Lung (tissue), 17 donors: ENCODE measurements at places on chromosomes 4 and X. TPM values are rescaled to one million over a fixed set of nuclear protein-coding genes. Genes with fewer than 3 reads are reported as not detected.

CLDN34 gene
- polyA plus RNA-seq = not detected

COL25A1 gene
- 2.2 TPM for polyA plus RNA-seq

BST1 gene
- polyA plus RNA-seq = 4.1 TPM

VEGFD gene
- 6.1 TPM for polyA plus RNA-seq

HEPH gene
- polyA plus RNA-seq = 3.2 TPM

QRFPR gene
- 0.02 TPM for polyA plus RNA-seq

SPANXN3 gene
- not detected for polyA plus RNA-seq

CACNA1F gene
- 0.10 TPM for polyA plus RNA-seq

MSX1 gene
- polyA plus RNA-seq = 2.5 TPM

KIF4A gene
- polyA plus RNA-seq = 0.33 TPM

DNA sequence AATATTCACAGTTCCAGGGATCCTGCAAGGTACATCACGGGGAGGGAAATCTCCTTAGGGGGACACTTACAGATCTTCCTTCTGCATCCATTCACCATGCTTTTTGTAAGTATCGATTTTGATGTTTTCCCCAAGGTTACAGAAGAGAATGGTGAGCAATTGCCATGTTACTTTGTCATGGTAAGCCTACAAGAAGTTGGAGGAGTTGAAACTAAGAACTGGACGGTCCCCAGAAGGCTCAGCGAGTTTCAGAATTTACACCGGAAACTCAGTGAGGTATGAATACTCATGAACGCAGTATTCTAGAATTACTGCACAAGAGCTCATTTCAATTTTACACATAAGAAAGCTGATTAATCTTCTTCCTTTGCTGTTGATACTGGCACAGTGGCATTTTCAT lies 53.9 kb downstream of the LRP2BP start:
- H3K27me3 ChIP-seq = no peaks in the 10 kb centered on the region
- H3K36me3 ChIP-seq = peaks cover 10% of the 10 kb centered on the region
- no peaks in the 10 kb centered on the region for H3K4me1 ChIP-seq
- H3K27ac ChIP-seq = no peak overlapping the region
- no peak for DNase-seq

GRCh38 chr4:43337707-43338106 lies 445.2 kb downstream of the GRXCR1 start:
- H3K27ac ChIP-seq = no peak overlapping the region
- no peak overlapping the region for H3K4me3 ChIP-seq
- H3K36me3 ChIP-seq = no peaks in the 10 kb centered on the region
- no peaks in the 10 kb centered on the region for H3K4me1 ChIP-seq
- no peak for DNase-seq

GRCh38 chrX:79139446-79139845 lies 5.0 kb upstream of the GPR174 start:
- DNase-seq = no peak
- no peak overlapping the region for H3K4me3 ChIP-seq
- no peaks in the 10 kb centered on the region for H3K36me3 ChIP-seq
- H3K27ac ChIP-seq = no peak overlapping the region
- H3K4me1 ChIP-seq = no peaks in the 10 kb centered on the region

DNA sequence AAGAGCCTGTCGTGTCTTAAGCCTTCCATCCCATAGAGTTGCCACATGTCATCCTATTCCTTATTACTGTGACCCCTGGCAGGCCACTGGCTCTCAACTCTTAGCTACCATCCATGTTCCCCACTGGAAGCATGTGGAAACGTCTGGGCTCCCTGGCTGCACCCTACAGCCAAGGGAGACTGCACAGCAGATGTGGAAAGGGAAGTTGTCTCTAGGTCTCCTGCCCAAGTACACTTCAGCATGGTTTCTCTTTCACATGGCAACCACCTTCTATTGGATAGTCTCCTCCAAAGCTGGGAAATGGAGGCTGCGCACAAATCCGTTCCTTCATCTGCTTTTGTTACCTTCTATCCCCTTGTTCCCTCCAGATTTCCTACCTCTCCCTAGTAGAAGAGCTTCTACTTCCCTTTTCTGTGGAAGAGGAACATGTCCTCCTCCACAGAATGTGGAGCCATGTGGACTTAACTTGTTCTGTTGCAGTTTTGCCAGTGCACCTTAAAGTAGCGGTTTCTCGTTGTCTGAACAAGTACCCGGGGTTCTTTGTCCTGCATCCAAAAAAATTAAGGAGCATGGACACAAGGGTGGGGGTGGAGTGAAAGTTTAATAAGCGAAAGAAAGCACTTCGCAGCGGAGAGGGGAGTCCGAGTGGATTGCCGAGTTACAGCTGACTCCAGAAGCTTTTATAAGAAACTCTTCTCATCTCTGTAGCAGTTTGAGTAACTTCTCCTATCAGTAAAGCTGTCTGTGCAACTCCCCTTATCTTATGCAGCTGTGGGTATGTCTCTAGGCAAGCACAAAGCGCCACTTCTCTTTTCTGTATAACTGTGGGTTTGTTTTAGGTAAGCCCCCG lies 52.5 kb downstream of the HMGB2 start:
- H3K27ac ChIP-seq = no peak overlapping the region
- H3K4me1 ChIP-seq = no peaks in the 10 kb centered on the region
- H3K4me3 ChIP-seq = no peak overlapping the region
- DNase-seq = no peak
- H3K36me3 ChIP-seq = no peaks in the 10 kb centered on the region
- H3K27me3 ChIP-seq = no peaks in the 10 kb centered on the region

- peak; percentile 13 for DNase-seq
- no peak overlapping the region for H3K4me3 ChIP-seq
- H3K27ac ChIP-seq = no peak overlapping the region
- H3K36me3 ChIP-seq = no peaks in the 10 kb centered on the region
- peaks cover 4% of the 10 kb centered on the region for H3K27me3 ChIP-seq
- no peaks in the 10 kb centered on the region for H3K4me1 ChIP-seq
Measured at GRCh38 chrX:96027407-96027806, 657.2 kb upstream of the DIAPH2 start.

DNA sequence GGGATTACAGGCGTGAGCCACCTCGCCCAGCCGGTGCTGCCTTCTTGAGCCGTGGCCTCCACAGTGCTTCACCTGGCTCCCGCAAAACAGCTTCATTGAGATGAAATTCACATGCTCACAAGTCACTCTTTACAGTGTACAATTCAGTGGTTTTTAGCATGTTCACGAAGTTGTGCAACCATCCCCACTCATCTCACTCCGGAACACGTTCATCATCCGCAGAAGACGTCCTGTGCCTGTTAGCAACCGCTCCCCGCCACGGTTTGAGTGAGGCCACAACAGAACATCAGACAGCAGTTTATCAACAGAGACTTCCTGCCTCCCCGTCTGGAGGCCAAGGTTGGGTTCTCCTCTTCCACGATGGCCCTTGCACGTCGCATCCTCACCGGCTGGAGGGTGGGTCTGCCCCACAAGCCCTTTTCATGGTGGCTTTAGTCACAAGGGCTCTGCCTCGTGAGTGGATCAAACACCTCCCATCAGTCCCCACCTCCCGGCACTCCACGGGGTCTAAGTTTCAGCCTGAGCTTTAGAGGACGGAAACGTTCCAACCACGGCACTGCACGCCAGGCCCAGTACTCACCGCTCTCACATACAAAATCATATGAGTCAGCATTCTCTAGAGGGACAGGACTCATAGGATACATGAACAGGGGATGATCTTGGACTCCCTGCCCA lies 29.6 kb upstream of the SPON2 start:
- no peaks in the 10 kb centered on the region for H3K36me3 ChIP-seq
- no peaks in the 10 kb centered on the region for H3K27me3 ChIP-seq
- peaks cover 22% of the 10 kb centered on the region for H3K4me1 ChIP-seq
- peak; percentile 78 for DNase-seq
- no peak overlapping the region for H3K4me3 ChIP-seq
- H3K27ac ChIP-seq = no peak overlapping the region

GRCh38 chr4:702618-703048 lies 3.0 kb upstream of the PCGF3 start:
- no peaks in the 10 kb centered on the region for H3K36me3 ChIP-seq
- DNase-seq = no peak
- peaks cover 14% of the 10 kb centered on the region for H3K4me1 ChIP-seq
- H3K4me3 ChIP-seq = no peak overlapping the region
- H3K27me3 ChIP-seq = no peaks in the 10 kb centered on the region

DNA sequence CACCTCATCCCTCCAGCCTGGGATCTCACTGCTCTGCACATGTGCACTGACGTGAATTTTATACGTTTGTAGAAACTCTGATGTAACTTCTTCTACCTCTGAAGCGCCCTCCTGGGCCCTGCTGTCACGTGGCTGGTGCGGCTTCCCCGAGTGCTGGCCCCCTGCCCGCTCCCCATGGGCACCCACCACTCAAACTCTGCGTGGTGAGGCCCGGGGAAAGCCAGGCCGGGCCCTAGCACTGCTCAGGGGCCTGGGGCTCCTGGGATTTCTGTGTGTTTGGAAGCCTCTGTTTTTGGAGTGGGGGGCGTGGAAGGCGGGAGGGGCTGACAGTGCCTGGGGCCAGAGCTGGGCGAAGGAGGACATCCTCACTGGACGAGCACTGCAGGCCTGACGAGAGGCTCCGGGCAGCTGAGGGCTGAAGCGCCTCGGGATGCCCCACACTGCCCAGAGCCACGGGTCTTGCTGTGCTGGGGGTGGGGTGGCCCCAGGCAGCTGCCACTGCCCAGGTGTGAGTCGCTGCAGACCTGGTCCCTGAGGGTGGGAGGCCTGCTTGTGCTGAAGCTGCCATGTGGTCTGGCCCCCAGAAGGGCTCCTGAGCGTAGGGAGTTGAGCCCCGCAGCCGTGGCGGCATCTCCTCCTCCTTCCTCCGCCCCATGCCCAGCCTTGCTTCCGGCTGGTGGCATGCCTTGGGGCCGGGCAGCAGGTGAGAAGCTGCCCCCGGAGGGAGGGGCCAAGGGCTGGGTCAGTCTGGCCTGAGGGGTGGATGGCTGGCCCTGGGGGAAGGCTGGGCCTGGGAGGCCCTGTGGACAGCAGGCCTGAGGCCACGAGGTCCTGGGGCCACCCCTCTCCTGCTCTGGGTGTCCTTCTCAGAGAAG lies 7.7 kb downstream of the NAT8L start:
- peaks cover 4% of the 10 kb centered on the region for H3K27me3 ChIP-seq
- H3K27ac ChIP-seq = no peak overlapping the region
- no peaks in the 10 kb centered on the region for H3K36me3 ChIP-seq
- DNase-seq = no peak
- no peak overlapping the region for H3K4me3 ChIP-seq

- peaks cover 3% of the 10 kb centered on the region for H3K27me3 ChIP-seq
- peak overlapping the region; percentile 31 for H3K4me3 ChIP-seq
- no peak overlapping the region for H3K27ac ChIP-seq
- no peaks in the 10 kb centered on the region for H3K4me1 ChIP-seq
- DNase-seq = peak; percentile 74
Measured at GRCh38 chr4:6308899-6309643, 39.4 kb downstream of the WFS1 start.

DNA sequence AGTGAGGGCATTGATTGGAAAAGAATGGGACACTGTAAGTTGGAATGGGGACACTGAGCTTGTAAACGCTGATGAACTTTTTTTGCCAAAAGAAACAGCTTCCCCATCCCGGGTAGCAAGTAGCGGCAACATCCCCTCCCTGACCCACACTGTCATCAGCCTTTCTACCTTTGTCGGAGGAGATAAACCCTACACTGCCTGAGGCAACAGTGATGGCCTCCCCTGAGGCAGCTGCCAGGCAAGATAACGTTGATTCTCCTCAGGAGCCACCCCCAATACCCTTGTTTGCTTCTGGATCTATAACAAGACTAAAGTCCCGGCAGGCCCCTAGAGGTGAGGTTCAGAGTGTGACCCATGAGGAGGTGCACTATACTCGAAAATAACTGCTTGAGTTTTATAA lies 10.3 kb upstream of the RAB33B start:
- H3K4me1 ChIP-seq = no peaks in the 10 kb centered on the region
- DNase-seq = no peak
- H3K27ac ChIP-seq = no peak overlapping the region
- H3K36me3 ChIP-seq = no peaks in the 10 kb centered on the region
- H3K27me3 ChIP-seq = no peaks in the 10 kb centered on the region
- H3K4me3 ChIP-seq = no peak overlapping the region

GRCh38 chrX:67610282-67610681 lies 66.5 kb downstream of the AR start:
- no peak overlapping the region for H3K27ac ChIP-seq
- no peak overlapping the region for H3K4me3 ChIP-seq
- H3K4me1 ChIP-seq = no peaks in the 10 kb centered on the region
- H3K36me3 ChIP-seq = no peaks in the 10 kb centered on the region
- DNase-seq = no peak

GRCh38 chr4:65139998-65140397 lies 530.3 kb downstream of the EPHA5 start:
- no peaks in the 10 kb centered on the region for H3K36me3 ChIP-seq
- H3K4me1 ChIP-seq = no peaks in the 10 kb centered on the region
- no peak overlapping the region for H3K4me3 ChIP-seq
- DNase-seq = no peak
- no peak overlapping the region for H3K27ac ChIP-seq

- peaks cover 7% of the 10 kb centered on the region for H3K4me1 ChIP-seq
- no peak overlapping the region for H3K4me3 ChIP-seq
- peaks cover 7% of the 10 kb centered on the region for H3K27me3 ChIP-seq
- peak; percentile 8 for DNase-seq
- H3K36me3 ChIP-seq = no peaks in the 10 kb centered on the region
- no peak overlapping the region for H3K27ac ChIP-seq
Measured at GRCh38 chrX:139692506-139692849, 15.5 kb downstream of the MCF2 start.

DNA sequence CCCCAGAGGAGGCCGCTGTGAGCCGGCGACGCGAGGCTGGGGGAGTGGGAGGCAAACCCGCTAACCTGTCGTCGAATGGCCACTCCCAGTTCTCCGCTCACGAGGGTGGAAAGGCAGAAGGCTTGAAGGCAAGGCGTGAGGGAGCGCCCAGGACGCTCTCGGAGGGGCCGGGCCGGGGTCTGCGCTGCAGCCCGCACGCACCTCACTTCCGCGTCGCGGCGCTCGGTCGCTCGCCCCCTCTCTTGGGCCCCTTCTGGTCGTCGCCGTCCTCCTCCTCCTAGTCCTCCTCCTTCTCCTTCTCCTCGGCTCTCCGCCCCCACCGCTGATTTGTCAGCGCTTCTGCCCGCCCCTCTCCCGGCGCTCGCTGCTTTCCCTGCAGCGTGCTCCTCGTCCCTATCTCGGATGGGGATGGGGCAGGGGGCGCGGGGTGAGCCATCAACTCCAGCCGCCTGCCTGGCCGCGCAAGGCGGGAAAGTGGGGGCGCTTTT lies at the start of gene SNCA:
Gene SNCA, minus strand, starts transcription at position 265 of the 488 bp plus-strand sequence. CDS start 1,494 bp downstream, outside the sequence.
- H3K4me3 ChIP-seq = peak within 1 kb of the TSS; percentile 60
- DNase-seq = peak; percentile 95
- no peaks in the 10 kb centered on the region for H3K36me3 ChIP-seq
- H3K27ac ChIP-seq = peak within 1 kb of the TSS; percentile 23
- H3K4me1 ChIP-seq = no peaks in the 10 kb centered on the region
- H3K27me3 ChIP-seq = no peaks in the 10 kb centered on the region

DNA sequence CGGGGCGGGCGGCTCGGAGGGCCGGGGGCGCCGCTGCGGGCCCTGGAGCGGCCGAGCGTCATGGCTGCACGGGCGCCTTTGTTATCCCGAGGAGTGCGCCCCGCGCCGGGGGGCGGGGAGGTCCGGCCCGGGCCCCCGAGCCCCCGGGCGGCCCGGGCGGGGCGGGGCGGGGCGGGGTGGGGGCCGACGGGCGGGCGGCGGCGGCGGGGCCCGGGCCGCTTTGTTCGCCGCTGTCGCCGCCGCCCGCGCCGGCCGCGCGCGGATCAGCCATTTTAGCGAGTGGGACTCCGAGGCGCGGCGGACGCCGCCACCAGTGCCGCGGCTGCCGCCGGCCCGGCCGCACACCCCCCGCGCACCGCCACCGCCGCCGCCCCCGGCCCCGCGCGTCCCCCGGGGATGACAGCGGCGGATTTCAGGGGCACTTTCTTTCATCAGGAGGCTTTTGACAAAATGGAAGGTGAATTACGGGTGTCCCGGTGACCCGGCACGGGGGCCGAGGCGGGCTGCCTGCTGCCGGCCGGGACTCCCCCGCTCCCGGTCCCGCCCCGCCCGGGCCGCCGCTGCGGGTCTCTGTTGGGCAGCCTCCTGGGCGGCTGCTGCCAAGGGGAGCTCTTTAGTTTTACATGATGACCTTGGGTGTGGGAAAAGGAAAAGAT lies 1.2 kb downstream of the HMGB3 start:
- DNase-seq = peak; percentile 8
- H3K36me3 ChIP-seq = no peaks in the 10 kb centered on the region
- no peaks in the 10 kb centered on the region for H3K4me1 ChIP-seq
- H3K27ac ChIP-seq = no peak overlapping the region
